ENCODE measurements at places on chromosomes 6 and 20. TPM values are rescaled to one million over a fixed set of nuclear protein-coding genes. Genes with fewer than 3 reads are reported as not detected.

Gene F13A1
- total RNA-seq: not detected

Gene GPLD1
- total RNA-seq: 0.82 TPM

Gene TPD52L1
- total RNA-seq: 0.50 TPM

Gene CDH4
- total RNA-seq: 0.35 TPM

Gene KHDC1L
- total RNA-seq: not detected

Gene PHACTR1
- 0.16 TPM for total RNA-seq

Gene THBD
- total RNA-seq: not detected

Gene ULBP2
- 1.00 TPM for total RNA-seq

Gene OPRM1
- total RNA-seq: not detected

Gene GCNT2
- 3.1 TPM for total RNA-seq

Gene ABHD16B
- not detected for total RNA-seq

Gene GABRR1
- not detected for total RNA-seq

Gene BMP7
- 0.31 TPM for total RNA-seq

Gene TPX2
- total RNA-seq: 132 TPM

Gene MOG
- total RNA-seq: not detected

Measured in activated T-cell treated with anti-CD3 and anti-CD28 coated beads, Interleukin-2, amount 50 U/mL, for 72 hours (primary cell).